Activated naive CD4-positive, alpha-beta T cell treated with anti-CD3 and anti-CD28 coated beads, Interleukin-2, amount 50 U/mL, for 72 hours (primary cell): ENCODE measurements at places on chromosomes 3 and 15. TPM values are rescaled to one million over a fixed set of nuclear protein-coding genes. Genes with fewer than 3 reads are reported as not detected.

DNA sequence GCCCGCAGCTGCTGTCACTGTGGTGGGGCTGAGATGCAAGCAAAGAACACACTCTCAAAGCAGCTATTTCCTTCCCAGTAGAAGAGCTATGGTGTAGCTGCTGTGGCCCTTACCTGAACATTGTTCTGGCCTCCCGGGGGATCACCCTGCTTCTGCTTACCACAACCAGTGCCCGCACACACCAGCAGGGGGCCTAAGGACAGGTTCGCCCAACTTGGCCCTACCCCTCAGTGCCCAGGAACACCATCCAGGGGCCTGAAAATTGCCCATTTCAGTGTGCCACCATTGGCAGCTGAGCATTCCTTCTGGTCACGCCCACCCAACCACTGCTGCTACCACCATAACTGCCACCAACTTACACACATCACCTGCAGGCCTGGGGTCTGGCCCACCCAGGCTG, 113.0 kb downstream of the TP63 start:
- DNase-seq: no peak

DNA sequence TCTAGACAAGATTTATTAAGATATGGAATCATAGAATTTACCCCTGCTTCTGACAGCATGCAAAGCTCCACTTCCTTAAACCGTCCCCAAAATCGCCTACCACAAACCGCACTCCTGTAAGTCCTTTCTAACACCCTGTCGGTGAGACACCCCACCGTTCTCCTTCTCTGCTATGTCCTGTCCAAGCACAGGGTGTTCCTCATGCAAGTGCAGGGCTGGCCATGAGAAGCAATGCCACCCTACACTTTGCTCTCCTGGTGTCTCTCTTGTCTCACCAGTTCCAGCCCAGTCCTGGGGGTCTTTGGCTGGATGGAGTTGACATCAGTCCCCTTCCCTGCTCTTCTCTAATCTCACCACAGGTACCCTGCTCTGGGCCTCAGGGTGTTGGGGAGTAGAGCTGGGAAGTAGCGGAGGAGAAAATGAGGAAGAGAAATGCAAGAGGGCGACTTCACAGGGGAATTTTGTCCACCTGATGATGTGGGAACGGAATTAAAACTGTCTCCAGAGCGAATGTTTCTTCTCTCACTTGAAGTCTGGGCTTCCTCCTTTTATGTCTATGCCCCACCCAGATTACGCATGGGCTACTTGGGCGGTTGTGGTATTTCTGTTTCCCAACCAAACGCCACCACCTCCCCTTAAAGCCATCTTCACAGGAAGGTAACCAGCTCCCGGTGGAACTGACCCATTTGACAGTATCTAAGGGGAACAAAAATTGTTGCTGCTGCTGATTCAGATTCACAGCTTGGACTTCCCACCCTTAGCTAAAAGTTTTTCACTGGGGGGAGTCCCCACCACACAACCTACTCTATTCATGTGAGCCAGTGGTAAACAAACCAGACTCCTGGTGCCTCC, 49.9 kb downstream of the CASR start:
- DNase-seq: no peak

- no peak for DNase-seq
Measured at GRCh38 chr15:23524816-23525215, 40.7 kb upstream of the MKRN3 start.

DNA sequence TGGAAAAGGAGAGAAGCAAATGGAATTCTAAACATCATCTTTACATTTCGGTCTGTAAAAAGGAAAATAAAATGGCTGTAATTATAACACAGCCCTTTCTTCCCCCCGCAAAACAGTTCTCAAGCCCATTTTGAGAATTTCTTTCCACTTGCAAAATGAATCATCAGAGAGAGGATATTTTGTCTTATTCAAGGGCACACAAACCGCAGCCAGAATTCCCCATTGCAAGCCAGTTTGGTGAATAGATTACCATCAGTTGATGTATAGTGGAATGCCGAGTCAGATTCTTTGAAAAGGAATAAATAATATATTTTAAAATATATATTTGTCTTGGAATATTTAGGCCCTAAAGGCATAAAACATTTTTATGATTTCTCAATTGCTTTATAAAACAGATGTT, 420.4 kb upstream of the SEMA6D start:
- DNase-seq: no peak

GRCh38 chr15:100602823-100603393, 519 bp downstream of the ASB7 start:
- peak; percentile 51 for DNase-seq

The IL17RC gene
- total RNA-seq: 1.5 TPM

- DNase-seq: no peak
Measured at GRCh38 chr15:31352339-31352751, 25.7 kb downstream of the KLF13 start.

- DNase-seq: no peak
Measured at GRCh38 chr3:120203016-120203415, 82.0 kb downstream of the GPR156 start.

DNA sequence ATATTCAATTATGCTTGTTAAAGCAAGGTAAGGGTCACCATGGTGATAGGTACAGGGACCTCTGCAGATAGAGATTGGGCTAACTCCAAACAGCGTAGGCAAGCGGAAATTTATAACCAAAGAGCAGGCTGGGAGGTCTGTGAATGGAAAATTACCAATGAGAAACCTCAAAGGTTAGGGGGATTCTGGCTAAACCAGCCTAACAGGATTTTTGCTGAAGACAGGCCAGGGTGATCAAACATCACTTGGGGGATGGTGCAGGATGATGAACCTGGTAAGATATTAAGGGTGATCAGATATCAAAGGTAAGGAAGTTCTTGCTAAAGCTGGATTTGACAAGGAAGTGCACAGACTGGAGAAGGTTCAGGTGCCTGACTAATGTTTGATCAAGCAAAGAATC, 35.3 kb upstream of the SNRPN start:
- no peak for DNase-seq

- DNase-seq: no peak
Measured at GRCh38 chr3:45082142-45082538, 56.0 kb downstream of the CLEC3B start.

GRCh38 chr3:98778852-98779413, 15.8 kb downstream of the ST3GAL6 start:
- no peak for DNase-seq

The LSAMP gene
- not detected for total RNA-seq

DNA sequence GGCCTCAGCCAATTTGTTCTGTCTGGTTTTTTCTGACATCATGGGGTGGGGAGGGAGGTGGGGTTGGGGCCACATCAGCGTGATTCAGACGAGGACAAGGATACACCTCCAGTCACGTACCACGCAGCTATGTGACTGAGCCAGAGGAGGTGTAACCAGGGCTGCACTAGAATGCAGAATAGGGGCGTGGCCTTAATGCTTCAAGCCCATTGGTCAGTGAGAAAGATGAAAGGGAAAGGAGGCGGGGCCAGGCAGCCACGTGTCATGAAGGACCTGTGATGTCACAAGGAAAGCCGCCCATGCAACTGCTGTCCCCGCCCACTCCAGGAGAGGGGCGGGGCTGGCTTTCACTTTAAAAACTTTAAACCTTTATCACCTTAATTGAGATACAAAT, at the start of gene GOLGA6L2:
GOLGA6L2 (minus strand) TSS at position 137 of the 394 bp plus-strand sequence; CDS start at position 75, 62 bp downstream.
- no peak for DNase-seq

GRCh38 chr3:66949898-66950297, 48.2 kb upstream of the KBTBD8 start:
- DNase-seq: no peak

The C15orf39 gene
- 22.8 TPM for total RNA-seq

- DNase-seq: no peak
Measured at GRCh38 chr3:54206874-54207273, 84.5 kb downstream of the CACNA2D3 start.

DNA sequence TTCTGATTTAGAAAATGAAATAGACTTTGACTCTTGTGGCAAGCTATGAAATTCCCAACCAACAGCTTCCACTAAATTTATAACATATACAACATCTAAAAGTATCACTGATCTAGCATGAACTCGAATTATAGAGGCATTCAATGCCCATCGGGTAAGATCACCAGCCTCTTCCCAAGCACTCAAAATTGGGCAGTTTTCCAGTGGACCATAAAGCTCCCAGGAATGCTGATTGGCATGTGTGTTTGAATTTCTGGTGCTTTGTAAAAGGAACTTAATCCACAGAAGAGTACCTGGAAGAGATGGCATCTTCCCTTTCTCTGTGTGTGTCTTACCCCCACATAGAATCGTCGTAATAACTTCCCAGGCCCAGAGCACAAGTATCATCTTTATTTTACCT, 10.0 kb downstream of the LRTM1 start:
- no peak for DNase-seq

GRCh38 chr15:29123991-29124390, 145.6 kb downstream of the NSMCE3 start:
- no peak for DNase-seq

DNA sequence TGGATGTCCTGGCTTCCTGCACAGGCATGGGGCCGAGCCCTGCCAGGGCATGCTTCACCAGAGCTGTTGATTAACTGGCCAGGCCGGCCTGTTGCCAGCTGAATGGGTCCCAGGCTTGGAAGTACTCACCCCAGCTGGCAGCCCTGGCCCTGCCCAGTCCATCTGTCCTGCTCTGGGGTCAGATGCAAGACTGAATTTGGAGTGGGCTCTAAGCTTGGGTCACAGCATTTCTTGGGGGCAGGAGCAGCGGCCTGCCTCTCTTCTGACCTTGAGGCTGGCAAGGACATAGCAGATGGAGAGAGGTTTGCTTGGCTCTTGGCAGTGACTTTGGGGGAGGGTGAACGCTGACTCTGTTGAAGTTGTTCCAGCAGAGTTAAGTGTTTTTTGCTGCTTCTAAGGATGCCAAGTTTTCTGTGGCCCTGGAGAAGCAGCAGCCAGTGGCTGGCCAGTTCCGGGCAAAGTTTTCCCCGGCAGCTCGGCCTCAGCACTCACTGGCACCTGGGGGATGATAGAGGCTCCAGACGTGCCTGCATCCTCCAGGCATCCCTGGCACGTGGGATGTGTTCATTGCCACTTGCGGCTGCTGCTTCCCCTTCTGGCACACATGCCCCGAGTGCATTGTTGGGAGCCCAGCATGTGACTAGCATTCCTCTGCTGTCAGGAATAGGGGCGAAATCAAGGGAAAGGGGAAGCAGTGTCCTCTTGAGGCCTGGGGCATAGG, 22.9 kb downstream of the PDIA5 start:
- peak; percentile 46 for DNase-seq

The TRPM1 gene
- total RNA-seq: not detected
